ENCODE measurements at places on chromosomes 7 and 10. TPM values are rescaled to one million over a fixed set of nuclear protein-coding genes. Genes with fewer than 3 reads are reported as not detected.

Gene KAZALD1
- total RNA-seq = 2.8 TPM

Gene CACNB2
- not detected for total RNA-seq

Gene ENO4
- total RNA-seq = 0.19 TPM

Gene OR6B1
- total RNA-seq = not detected

Gene SFRP5
- 1.7 TPM for total RNA-seq

Gene HHEX
- 15.9 TPM for total RNA-seq

Gene FKBP6
- not detected for total RNA-seq

Gene UTF1
- 0.16 TPM for total RNA-seq

Gene CALCR
- total RNA-seq = not detected

Gene COL28A1
- 0.33 TPM for total RNA-seq

Gene SPDYE2B
- not detected for total RNA-seq

Gene ADRB1
- 0.94 TPM for total RNA-seq

Gene PPP1R9A
- total RNA-seq = 4.9 TPM

Gene UCMA
- total RNA-seq = not detected

Gene ECHDC3
- 10.1 TPM for total RNA-seq
